ENCODE measurements at places on chromosomes 2 and 18.

GRCh38 chr2:129178356-129178755 is 801.1 kb upstream of the RAB6C start:
- no peak for DNase-seq

DNA sequence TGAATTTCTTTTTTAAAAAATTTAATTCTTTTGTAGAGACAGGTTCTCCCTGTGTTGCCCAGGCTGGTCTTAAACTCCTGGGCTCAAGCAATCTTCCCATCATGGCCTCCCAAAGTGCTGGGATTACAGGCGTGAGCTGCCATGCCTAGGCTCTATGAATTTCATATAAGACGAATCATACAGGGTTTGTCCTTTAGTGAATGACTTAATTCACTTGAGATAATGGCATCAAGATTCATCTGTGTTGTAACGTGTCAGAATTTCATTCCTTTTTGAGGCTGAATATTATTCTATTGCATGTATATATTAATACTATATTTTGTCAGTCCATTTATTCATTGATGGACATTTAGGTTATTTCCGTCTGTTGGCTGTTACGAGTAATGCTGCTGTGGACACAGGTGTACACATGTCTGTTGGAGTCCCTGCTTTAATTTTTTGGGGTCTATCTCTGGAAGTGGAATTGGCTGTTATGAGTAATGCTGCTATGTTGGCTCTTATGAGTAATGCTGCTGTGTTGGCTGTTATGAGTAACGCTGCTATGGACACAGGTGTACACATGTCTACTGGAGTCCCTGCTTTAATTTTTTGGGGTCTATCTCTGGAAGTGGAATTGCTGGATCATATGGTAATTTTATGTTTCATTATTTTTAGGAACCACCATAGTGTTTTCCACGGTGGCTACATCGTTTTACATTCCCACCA is 210.6 kb downstream of the CAMKMT start:
- peak; percentile 28 for DNase-seq

- no peak for DNase-seq
Measured at GRCh38 chr18:57131782-57132181, 15.1 kb upstream of the BOD1L2 start.

DNA sequence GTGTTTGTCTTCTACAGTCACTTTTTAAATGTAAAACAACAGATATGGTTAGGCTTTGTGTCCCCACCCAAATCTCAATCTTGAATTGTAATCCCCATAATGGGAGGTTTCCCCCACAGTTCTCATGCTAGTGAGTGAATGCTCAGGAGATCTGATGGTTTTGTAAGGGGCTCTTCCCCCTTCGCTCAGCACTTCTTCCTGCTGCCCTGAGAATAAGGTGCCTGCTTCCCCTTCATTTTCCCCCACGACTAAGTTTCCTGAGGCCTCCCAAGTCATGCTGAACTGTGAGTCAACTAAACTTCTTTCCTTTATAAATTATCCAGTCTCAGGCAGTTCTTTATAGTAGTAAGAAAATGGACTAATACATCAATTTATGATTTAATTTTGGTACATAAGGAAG is 118.0 kb upstream of the SNTG2 start:
- no peak for DNase-seq

- no peak for DNase-seq
Measured at GRCh38 chr2:182368996-182369395, 57.8 kb downstream of the PDE1A start.

DNA sequence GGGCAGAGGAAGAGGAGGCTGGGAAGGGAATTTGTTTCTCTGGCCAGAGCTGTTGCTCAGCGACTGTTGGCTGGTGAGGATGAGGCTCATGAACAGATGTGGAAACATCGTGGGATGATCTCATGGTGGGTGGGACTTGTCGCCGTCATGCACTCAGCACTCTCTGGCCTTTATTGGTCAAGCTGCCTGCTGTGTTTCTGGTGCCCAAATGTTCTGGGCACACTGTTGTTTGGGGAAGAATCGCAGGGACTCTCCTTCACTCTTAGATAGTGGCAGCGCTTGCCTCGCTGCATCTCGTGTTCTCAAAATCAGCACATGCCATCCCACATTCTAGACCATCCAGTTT is 145.6 kb downstream of the AGAP1 start:
- peak; percentile 88 for DNase-seq

- no peak for DNase-seq
Measured at GRCh38 chr2:67487993-67488392, 90.9 kb downstream of the ETAA1 start.

DNA sequence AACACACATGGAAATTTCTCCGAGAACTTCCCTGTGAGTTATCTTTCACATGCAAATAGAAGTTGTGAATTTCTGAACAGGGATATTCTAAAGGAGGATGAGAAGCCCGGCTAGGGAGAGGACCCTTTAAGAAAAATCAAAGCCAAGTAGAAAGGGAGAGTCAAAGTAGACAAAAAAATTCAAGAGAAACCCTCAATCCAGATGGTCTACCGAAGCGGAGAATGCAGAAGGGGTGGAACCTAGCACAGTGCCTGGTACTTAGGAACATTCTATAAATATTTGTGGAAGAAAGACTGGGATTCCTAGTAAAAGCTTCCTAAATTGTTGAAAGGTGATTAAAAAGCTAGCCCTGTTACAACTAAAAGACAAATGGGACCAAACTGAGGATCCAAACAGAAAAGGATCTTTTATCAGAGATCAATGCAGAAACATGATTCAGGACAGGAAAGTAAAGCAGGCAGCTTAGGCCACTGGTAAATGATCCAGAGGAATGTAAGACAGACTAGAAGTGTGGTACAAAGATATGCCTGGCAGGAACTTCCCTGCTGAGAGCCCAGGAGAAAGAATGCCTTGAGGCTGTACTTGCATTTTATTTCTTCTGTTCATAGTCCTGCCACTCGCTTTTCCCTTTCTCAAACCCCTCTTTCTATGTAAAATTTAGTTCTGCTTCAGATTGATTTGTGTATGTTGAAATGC is 19.5 kb upstream of the GLS start:
- DNase-seq: peak; percentile 83

GRCh38 chr2:41985573-41986095 is 62.2 kb upstream of the PKDCC start:
- no peak for DNase-seq

DNA sequence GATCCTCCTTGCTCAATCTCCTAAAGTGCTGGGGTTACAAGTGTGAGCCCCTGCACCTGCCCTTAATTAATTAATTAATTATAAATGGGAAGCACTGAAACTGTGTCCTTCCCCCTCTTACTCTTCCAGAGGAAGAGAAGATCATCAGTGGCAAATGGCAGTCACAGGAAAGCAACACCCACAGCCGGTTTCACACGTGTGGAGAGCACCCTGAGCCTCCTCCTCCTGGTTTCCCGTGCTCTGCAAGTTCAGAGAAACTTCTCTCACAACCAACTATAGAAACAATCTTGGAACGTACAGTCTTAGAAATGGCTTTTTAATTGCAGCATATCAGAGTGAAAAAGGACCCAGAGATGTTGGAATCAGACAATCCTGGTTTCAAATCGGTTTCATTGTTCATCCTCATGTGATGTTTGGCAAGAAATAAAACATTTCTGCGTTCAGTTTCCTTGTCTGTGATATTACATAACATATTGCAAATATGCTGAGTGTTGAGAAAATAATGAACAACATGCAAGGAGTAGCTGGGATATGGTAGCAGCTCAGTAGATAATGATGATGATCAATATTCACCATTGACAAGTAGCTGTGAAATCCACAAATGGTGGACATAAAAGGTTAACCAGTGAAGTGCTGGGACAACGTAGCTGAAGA is 141.0 kb upstream of the KCTD1 start:
- DNase-seq: no peak

DNA sequence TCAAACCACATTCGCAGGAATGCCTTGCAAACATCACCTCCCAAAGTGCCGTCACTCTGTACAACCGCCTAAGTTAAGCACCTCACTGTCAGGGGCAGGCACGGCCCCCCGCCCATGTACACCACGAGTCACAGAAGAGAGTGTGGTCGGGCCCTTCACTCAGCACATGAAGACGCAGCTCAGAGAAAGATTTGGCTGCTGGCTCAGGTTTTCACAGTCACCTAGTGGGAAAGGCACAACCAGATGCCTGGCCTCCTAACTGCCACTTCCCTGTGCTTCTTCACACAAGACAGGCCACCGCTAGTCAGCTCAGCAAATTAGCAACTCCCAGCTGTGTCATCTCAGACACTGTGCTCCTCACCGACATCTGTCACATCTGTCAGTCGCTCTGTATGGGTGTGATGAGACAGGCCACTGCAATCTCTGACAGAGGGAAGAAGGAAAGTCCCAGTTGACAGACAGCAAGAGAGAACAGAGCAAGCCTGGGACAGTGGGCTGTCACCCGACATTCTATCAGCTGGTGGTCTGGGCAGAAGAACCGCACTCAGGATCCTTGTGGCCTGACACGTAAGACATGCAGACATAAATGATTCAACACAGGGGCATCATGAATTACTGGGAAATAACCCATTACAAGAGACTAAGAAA is 60.8 kb downstream of the CRACDL start:
- DNase-seq: no peak

DNA sequence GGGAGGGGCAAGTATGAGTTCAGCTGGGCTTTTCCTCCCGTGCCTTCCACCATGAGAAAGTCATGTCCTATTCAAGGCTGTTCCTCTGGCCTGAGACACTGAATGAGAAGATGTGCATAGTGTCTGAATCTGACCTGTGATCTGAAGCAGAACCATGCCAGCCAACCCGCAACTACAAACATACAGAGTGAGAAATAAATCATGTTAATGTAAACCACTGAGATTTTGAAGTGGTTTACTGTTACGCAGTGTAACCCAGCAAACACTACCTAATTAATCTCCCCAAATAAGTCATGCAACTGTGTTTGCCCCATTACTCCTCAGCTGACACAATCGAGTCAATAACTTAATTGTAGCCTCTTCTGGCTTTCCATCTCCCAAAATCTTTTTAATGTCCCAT is 49.2 kb downstream of the METTL4 start:
- DNase-seq: no peak

GRCh38 chr2:3042601-3043585 is 334.7 kb downstream of the EIPR1 start:
- no peak for DNase-seq

GRCh38 chr2:4588606-4589005 is 885.2 kb downstream of the DCDC2C start:
- no peak for DNase-seq

Data from EL (cell line).